ENCODE measurements at places on chromosomes 5 and 9.

GRCh38 chr5:150615141-150615699 lies 25.2 kb upstream of the SYNPO start:
- peak; percentile 59 for DNase-seq

GRCh38 chr9:78622126-78622525 lies 325.2 kb downstream of the PSAT1 start:
- no peak for DNase-seq

DNA sequence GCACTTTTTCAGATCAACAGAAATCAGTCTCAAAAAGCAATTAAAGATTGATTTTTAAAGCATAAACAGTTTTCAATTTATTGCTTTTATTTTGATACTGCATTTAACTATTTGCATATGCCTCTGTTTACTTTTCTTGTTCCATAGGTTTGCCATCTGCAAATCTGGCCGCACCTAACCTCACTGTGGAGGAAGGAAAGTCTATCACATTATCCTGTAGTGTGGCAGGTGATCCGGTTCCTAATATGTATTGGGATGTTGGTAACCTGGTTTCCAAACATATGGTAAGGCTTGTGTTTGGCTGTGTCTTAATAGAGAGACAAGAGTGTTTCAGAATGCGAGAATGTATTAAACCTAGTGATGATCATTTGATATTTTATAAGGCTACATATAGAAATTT lies 53.9 kb downstream of the NTRK2 start:
- DNase-seq, result no peak

DNA sequence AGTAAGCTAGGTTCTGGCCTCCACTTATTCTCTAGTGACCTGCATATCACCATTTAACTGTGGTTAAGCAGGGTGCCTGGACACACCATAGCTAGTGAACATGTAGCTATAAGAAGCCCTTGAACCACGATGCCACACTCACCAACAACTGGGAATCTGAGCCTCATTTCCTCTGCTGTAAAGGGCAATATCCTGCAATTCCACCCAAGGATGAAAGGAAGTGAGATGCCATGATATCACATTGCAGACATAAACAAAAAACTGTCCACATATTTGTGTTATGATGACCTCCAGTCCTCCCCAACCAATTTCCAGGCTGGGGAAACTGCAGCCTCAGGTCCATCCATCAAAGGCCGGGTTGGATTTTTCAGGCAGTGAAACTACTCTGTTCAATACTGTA lies 10.4 kb downstream of the TNIP1 start:
- no peak for DNase-seq

DNA sequence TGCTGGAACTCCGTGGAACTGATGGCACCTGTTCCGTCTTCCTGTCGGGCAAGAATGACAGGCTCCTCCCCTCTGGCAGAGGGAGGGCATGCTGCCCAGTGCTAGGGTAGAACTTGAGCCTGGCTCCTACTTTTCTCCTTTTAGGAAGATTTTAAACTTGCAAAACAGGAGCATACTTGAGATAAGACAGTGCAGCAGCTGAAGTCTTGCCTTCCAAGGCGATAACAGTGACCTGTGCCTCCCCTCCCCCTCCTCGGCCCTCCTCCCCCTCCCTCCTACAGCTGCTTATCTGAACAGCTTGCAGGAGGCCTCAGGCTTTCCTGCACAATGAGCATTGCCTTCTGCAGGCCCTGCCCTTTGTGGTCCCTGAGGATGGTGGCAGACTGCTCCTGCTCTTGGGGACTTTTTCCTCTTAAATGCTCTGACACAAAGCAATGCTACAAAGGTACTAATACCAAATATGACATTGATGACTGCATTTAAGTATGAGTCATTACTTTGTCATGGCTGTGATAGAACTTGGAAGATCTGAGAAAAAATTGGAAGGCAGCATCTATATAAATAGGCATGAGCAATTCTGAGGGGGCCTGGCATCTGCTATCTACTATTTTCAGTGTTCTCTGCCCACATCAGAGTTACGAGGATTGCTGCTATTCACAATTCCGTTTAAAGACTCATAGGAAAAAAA lies 2.0 kb downstream of the GADD45G start:
- DNase-seq, result peak; percentile 16

- no peak for DNase-seq
Measured at GRCh38 chr5:1780614-1780930, 19.1 kb downstream of the MRPL36 start.

- DNase-seq, result no peak
Measured at GRCh38 chr9:96015876-96016686, 140.6 kb downstream of the ERCC6L2 start.

DNA sequence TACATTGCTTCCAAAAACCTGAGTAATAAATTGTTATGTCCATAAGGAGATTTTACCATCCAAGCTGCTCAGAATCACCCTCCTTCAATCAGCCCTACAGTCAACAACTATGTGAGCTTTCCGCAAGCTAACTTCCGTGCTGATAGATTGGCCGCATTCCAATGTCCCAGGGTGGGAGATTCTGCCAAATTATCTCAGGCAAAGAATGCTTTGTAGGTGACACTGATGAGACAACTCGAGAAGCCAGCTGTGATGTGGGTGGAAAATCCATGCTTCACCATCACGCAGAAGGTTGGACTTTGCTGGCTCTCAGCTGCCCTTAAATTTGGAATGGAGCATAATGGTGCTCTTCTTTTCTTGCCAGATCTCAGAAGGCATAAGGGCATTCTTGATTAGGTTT lies 44.9 kb upstream of the HCN1 start:
- no peak for DNase-seq

- no peak for DNase-seq
Measured at GRCh38 chr9:15154677-15155076, 152.3 kb downstream of the TTC39B start.

DNA sequence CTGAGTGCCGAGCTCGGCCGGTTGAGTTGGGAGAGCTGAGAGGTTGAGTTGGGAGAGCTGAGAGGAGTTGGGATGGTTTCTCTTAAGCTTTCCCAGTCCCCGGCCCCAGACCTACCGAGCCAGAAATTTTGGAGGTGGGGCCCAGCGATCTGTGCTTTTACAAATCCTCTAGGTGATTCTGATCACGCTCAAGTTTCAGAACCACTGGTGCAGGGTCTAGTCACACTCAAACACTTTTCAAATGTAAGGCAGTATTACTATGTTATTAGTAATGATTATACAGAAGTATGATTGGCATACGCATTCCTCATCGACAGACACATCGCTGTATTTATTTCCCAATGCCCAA lies 256 bp upstream of the CLINT1 start:
- no peak for DNase-seq

DNA sequence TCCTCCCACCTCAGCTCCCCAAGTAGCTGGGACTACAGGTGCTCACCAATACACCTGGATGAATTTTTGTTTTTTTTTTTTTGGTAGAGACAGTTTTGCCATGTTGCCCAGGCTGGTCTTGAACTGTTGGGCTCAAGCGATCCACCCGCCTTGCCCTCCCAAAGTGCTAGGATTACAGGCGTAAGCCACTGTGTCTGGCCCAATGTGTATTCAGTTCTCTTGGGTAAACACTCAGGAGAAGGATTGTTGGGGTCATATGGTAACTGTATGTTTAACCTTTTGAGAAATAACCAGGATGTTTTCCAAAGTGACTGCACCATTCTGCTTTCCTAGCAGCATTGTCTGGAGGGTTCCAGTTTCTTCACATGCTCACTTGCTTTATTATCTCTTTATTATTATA lies 67.4 kb downstream of the TNPO1 start:
- no peak for DNase-seq
